Activated CD8-positive, alpha-beta T cell treated with anti-CD3 and anti-CD28 coated beads for 36 hours (primary cell): ENCODE measurements at places on chromosomes 3 and 15.

DNA sequence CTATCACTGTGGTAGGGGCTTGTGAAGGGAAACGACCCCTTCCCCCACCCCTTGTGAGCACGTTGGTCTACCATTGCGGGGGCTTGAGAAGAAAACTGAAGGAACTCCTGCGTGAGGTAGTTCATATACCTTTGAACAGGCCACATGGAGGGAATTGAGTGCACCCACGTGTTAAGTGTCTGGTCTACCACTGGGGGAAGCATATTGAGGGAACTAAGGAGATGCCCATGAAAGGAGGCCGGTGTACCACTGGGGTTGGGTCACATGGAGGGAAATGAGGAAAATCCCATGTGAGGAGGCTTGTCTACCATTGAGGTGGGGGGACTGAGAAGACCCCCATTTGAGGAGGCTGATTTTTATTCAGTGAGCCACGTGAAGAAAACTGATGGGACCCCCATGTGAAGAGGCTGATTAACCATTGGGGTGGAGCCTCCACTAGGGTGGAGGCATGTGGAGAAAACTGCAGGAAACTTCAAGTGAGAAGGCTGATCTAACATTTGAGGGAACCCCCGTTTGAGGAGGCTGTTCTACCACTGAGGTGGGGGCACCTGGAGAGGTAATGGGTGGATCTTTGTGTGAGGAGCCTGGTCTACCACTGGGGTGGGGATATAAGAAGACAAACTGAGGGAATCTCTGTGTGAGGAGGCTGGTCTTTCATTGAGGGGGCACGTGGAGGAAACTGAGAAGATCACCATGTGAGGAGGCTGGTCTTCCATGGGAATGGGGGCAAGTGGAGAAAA is 163.2 kb downstream of the FBLN2 start:
- DNase-seq = no peak
- H3K27ac ChIP-seq = no peak overlapping the region
- H3K4me1 ChIP-seq = no peaks in the 10 kb centered on the region
- H3K36me3 ChIP-seq = no peaks in the 10 kb centered on the region
- no peak overlapping the region for H3K4me3 ChIP-seq
- peaks cover 6% of the 10 kb centered on the region for H3K27me3 ChIP-seq

- no peaks in the 10 kb centered on the region for H3K27me3 ChIP-seq
- no peak for DNase-seq
- H3K4me1 ChIP-seq = peaks cover 41% of the 10 kb centered on the region
- peaks cover under 1% of the 10 kb centered on the region for H3K36me3 ChIP-seq
Measured at GRCh38 chr15:58521293-58521991, 89.7 kb downstream of the LIPC start.

GRCh38 chr3:57935539-57935938 is 72.7 kb upstream of the FLNB start:
- H3K4me1 ChIP-seq = no peaks in the 10 kb centered on the region
- H3K27ac ChIP-seq = no peak overlapping the region
- no peak for DNase-seq
- no peaks in the 10 kb centered on the region for H3K27me3 ChIP-seq
- no peak overlapping the region for H3K4me3 ChIP-seq
- peaks cover 4% of the 10 kb centered on the region for H3K36me3 ChIP-seq

DNA sequence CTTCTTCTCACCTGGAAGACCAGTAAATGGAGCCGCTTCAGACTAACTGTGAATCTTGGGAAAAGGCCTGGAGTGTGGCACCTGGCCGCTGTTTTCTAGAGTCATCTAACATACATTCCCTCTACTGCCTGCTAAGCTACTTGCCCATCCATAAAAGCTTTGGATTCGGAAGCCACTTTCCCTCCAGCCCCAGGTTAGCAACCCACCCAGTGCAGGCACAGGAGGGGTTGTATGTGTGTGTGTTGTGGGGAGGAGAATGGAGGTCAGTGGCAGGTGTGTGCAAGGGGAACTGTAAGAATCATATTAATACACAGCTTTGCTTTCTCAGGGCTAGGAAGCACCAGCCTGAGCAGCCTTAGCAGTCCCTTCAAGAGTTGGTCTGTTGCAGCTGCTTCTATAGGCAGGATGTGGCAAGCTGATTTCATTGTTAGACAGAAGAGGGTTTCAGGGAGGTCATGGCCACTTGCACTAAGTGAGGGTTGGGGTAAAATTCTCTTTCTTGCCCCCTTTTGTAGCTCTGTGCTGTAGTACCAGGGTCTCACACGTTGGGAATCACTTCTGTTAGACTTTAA is 8.9 kb downstream of the NSUN3 start:
- no peaks in the 10 kb centered on the region for H3K27me3 ChIP-seq
- no peak overlapping the region for H3K4me3 ChIP-seq

GRCh38 chr3:188400494-188401243 is 246.7 kb downstream of the LPP start:
- no peaks in the 10 kb centered on the region for H3K27me3 ChIP-seq
- peaks cover 67% of the 10 kb centered on the region for H3K4me1 ChIP-seq
- peak; percentile 51 for DNase-seq
- no peak overlapping the region for H3K4me3 ChIP-seq
- H3K36me3 ChIP-seq = peaks cover 10% of the 10 kb centered on the region
- H3K27ac ChIP-seq = peak overlapping the region; percentile 71

GRCh38 chr3:135034891-135035440 is 239.9 kb downstream of the EPHB1 start:
- H3K27me3 ChIP-seq = peaks cover 18% of the 10 kb centered on the region
- no peaks in the 10 kb centered on the region for H3K36me3 ChIP-seq
- no peak overlapping the region for H3K4me3 ChIP-seq
- no peak overlapping the region for H3K27ac ChIP-seq

GRCh38 chr3:151635905-151636304 is 97.8 kb upstream of the AADACL2 start:
- H3K27me3 ChIP-seq = no peaks in the 10 kb centered on the region
- no peak overlapping the region for H3K27ac ChIP-seq

DNA sequence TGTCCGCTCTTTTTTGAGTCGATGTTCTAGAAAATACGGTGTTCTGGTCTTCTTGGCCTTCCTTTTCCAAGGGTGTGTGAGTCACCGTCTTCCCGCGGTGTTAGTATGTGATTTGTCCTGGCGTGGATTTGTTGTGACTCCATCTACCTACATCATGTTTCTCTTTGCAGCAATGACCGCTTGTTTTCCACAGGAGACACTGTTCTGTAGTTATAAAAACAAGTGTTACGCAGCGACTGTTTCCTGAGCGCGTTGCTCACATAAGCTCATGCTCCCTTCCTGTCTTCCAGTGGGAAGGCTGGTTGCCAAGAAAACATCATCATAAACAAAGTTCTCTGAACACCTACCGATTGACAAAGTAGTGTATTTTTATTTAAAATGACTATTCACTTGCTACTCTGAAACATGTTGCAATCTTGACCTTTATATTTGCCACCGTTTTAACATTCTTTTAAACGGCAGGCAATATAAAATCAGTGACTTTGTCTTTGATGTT is 19.0 kb downstream of the USP13 start:
- DNase-seq = no peak
- peaks cover 1% of the 10 kb centered on the region for H3K36me3 ChIP-seq
- no peak overlapping the region for H3K4me3 ChIP-seq
- H3K4me1 ChIP-seq = peaks cover 3% of the 10 kb centered on the region
- no peaks in the 10 kb centered on the region for H3K27me3 ChIP-seq

DNA sequence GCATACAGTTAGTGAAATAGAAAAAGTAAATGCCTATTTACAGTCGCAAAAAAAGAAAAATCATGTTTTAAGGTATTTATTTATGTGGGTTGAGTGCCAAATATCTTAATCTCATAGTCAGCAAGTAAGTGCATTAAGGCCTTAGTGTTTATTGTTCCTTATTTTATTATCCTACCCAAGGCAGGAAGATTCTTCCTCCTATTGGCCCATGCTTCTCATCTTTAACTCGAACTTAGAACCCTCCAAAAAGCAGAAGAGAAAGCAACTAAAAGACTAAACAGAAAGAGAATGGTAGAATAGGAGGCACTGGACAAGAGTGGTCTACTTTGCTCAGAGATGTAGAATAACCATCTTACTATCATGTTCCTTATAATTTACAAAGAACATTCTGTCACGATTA is 7.5 kb downstream of the RFX7 start:
- no peak for DNase-seq
- H3K4me3 ChIP-seq = no peak overlapping the region
- H3K4me1 ChIP-seq = peaks cover 45% of the 10 kb centered on the region
- H3K36me3 ChIP-seq = peaks cover 73% of the 10 kb centered on the region

DNA sequence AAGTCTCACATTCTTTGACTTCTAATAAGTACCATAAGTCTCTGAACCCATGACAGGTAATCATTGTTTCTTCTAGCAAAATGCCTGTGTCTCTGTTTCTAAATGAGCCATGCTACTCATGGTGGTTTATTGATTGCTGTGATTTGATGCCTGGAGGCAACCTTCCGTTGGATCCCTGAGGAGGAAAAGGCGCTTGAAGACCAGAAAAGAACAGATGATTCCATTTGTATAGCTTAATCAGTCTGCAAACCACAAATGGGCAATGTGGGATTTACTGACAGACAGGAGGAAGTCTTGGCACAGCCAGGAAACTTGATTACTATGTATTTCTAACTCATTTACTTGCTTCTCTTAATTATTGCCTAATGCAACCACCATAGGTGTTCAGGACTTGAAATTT is 103.1 kb upstream of the MRPL3 start:
- peaks cover 14% of the 10 kb centered on the region for H3K27me3 ChIP-seq
- H3K36me3 ChIP-seq = no peaks in the 10 kb centered on the region
- no peak overlapping the region for H3K4me3 ChIP-seq
- H3K4me1 ChIP-seq = no peaks in the 10 kb centered on the region
